Parietal lobe (tissue), 2 donors: ENCODE measurements at places on chromosomes 12 and 14. TPM values are rescaled to one million over a fixed set of nuclear protein-coding genes. Genes with fewer than 3 reads are reported as not detected.

The ESPL1 gene
- total RNA-seq = 2.8 TPM

The ITGA5 gene
- 5.0 TPM for total RNA-seq

The TMTC2 gene
- 44.8 TPM for total RNA-seq

The TPH2 gene
- not detected for total RNA-seq

The MMP19 gene
- not detected for total RNA-seq

The CLEC1A gene
- 0.63 TPM for total RNA-seq

The CACNA1C gene
- total RNA-seq = 54.8 TPM

The SLC8A3 gene
- 46.0 TPM for total RNA-seq
